Stimulated activated effector memory CD8-positive, alpha-beta T cell treated with anti-CD3 and anti-CD28 coated beads, Interleukin-12 subunit alpha, Interleukin-12 subunit beta, amount 100 ng/mL, for 72 hours (primary cell): ENCODE measurements at places on chromosomes 3 and 15.

DNA sequence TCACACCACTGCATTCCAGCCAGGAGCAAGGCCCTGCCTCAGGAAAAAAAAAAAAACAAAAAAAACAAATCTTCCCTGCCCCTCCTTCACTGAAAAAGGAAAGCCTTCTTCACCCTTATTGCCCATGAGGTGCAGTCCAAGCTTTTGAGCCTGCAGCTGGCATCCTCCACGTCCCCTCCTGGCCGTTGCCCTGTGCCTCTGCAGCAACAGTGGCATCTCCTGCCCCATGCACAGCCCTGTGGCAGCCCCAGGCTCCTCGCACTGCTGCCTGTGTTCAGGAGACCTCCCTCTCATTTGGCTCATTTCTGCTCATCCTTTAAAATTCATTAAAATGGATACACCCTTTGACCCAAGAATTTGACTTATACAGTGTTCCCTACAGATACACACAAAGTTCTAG lies 72.7 kb upstream of the PLXNA1 start:
- DNase-seq, result no peak

DNA sequence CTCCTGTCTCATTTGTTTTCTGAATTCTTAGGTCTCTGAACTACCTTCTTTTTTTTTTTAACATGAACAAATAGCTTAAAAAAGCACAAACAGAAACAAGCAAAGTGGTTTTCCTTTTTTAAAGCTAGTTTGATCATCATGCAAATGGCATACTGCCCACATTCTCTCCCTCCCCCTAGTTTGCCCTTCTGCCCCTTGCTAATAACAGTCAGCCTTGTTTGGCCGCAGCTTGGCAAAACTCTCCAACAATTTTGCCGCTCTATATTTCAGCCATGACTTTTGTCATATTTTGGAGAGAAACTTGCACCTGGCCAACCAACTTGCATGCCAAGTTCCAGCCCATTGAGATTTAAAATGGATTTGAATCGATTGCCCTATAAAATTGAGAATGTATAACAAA lies 666.0 kb upstream of the NR2F2 start:
- DNase-seq, result no peak

DNA sequence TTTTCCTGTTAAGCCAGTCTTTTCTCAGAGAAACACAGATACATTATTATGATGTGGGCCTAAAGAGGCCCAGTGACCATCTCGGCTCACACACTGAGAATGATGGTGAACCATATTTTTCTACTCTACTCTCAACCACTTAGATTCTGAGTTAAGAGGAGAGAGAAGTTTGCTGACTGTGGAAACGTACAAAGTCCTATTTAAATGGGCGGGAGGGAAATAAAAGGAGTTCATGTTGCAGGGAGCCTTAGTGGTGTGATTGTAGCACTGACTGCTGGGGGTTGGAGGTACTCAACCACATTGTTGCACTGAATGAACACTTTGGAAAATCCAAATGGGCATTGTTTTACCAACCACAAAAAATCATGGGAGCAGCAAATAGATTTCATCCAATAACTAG lies 51.0 kb downstream of the ATP8B4 start:
- no peak for DNase-seq

DNA sequence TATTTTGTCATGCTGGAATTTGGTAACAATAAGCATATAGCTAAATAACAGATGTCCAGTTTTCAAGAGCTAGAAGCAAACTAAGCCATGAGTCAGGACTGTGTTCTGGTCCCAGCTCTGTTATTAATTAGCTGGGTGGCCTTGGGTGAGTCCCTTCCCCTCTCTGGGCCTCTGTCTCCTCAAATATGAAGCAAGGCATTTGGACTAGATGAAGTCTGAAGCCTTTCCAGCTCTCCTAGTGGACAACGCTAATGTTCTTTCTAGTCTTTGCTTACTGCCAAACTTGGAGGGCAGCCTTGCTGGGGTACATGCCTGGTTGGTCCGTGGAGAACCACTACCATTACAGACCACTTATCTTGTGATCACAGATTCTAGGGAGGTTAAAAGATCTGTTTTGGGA lies 127.6 kb downstream of the DUT start:
- DNase-seq, result no peak

DNA sequence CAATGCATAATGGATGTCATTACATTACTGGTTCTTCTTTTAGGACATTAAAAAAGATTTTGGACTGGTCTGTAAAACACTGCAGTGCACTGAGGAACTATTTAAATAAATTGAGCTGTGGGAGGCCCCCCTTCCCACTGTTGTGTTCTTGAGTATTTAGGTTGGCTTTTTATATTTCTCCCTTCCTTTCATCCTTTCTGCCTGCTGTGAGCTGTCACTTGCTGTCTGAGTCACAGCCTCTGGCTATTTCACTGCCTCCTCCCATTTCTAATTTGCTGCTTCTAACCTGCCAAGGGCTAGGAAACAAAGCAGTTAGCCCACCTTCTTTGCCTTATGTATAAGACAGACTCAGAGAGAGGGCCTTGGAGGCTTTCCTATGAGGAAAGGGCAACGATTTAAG lies 89.0 kb upstream of the FNDC3B start:
- no peak for DNase-seq

GRCh38 chr3:56884387-56884786 lies 82.6 kb upstream of the ARHGEF3 start:
- no peak for DNase-seq

DNA sequence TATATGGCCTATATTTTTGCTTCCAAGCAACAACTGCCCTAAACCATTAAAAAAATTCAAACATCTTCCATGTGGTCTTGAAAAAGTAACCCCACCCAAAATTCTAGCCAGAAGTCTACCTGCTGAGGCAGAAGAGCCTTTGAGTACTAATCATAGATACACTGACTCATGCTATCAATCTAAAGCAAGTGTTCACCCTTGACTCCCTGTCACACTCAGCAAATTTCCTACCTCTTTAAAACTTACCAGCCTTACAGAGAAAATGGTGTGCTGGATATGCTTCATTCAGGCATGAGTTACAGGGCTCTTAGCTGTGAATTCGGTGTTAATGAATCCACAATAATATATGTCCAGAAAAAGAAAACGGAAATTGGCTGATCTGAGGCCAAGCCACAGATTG lies 373.8 kb downstream of the MAGI1 start:
- DNase-seq, result no peak

- no peak for DNase-seq
Measured at GRCh38 chr3:98240131-98240530, 23.9 kb upstream of the OR5H6 start.

DNA sequence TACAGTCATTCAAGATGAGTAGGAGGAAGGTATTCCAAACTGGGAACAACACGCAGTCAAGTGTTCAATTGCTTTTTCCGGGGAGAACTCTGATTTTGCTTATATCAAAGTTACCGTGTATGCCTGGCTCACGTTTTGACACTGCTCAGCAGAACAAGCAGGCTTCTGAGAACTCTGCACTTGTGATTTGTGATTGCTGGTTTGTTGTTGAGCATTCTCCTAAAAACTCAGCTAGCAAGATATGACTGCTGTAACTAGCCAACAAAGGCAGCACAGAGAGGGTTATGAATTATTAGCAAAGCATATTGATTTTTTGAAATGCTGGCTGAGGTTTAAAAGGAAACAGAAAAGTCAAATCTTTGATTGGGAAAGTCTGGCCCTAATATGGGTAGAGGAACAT lies 151.7 kb downstream of the ZPLD1 start:
- no peak for DNase-seq

- DNase-seq, result no peak
Measured at GRCh38 chr3:98350082-98350481, 3.6 kb upstream of the OR5K4 start.
